ENCODE measurements at places on chromosomes 16 and 17. TPM values are rescaled to one million over a fixed set of nuclear protein-coding genes. Genes with fewer than 3 reads are reported as not detected.

GFOD2 gene
- 12.6 TPM for total RNA-seq

CD79B gene
- total RNA-seq: 39.1 TPM

PRSS53 gene
- total RNA-seq: 3.4 TPM

UBFD1 gene
- 54.4 TPM for total RNA-seq

EFNB3 gene
- total RNA-seq: not detected

EZH1 gene
- 33.9 TPM for total RNA-seq

Measured in activated CD4-positive, alpha-beta memory T cell treated with anti-CD3 and anti-CD28 coated beads for 36 hours (primary cell).